ENCODE measurements at places on chromosomes 5 and 9.

DNA sequence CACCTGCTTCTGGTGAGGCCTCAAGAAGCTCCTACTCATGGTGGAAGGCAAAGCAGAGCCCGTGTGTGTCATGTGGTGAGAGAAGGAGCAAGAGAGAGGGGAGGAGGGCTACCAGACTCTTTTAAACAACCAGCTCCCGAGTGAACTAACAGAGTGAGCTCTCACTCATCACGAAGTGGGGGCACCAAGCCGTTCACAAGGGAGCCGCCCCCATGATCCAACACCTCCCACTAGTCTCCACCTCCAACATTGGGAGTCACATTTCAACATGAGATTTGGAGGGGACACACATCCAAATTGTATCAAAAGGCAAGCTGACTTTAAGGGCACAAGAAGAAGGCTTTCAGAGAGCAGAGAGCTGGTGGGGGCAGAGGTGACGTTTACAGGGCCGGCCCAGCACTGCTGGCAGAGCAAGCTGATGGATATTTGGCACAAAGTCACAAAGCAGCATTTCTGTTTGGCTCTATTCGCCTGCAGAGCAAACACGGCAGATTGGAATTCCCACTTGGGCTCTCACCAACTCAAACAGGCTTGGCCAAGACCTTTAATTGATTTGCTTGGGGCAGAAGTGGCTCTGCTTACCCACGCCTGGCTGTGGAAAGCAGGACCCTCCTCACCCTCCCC, 20.0 kb downstream of the PITX1 start:
- DNase-seq: no peak

DNA sequence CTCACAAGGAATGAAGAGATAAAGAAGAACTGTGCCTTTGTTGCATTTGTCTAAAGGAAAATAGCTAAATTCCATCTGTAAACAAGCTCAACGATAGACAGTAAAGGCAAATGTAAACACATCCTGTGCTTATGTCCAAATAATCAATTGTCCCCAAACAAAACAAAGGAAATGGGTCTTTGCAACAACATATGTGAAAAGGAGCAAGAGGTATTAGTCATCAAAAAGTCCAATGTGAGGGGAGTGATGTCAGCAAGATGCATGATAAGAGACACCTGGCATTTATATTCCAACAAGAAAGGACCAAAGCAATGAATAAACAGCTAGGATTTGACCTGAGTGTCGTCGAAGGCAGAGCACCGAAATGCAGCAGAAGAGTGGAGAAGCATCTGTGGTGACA, 209.1 kb downstream of the ASTN2 start:
- DNase-seq: no peak

- no peak for DNase-seq
These were observed 417.0 kb upstream of the TLE4 start for GRCh38 chr9:79154806-79155205.

DNA sequence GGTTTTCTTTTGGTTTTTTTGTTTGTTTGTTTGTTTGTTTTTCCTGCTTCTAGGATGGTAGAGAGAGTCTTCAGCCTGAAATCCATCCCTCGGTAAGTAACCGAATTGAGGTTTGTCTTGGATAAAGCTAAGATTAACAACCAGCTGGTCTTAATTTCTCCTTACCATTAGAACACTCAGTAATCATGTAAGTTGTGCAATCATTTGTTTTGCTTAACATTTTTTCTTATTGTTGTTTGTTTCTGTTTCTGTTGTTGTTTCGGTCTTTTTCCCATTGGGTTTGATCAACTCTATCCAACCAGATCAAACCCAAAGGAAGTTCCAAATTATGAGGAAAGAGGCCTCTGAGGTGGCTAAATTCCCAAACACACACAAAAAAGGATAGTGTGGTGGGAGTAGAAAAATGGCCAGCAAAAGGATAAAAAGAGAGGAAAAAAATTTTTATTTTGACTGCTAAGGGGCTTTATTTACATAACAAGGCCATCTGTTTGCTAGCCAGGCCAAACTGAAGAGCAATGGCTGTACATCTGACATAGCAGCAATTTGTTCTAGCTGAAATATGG, 49.6 kb upstream of the ANKRD31 start:
- DNase-seq: no peak

DNA sequence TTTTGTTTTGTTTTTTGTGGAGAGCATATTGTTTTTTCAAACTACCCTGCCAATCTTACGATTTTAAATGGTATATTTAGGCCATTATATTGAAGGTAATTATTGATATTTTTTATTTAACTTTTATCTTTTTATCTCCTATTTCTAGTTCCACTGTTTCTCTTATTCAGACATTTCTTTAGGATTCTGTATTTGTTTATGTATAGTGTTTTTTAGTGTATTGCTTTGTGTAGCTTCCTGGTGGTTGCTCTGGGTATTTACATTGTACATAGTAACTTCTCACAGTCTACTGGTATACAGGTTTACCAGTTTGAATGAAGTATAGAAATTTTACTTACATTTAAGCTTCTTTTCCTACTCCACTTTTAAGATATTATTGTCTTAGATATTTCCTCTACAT, 63.2 kb downstream of the ERCC6L2 start:
- DNase-seq: no peak

GRCh38 chr9:95504053-95504963, 12.5 kb downstream of the PTCH1 start:
- DNase-seq: no peak

DNA sequence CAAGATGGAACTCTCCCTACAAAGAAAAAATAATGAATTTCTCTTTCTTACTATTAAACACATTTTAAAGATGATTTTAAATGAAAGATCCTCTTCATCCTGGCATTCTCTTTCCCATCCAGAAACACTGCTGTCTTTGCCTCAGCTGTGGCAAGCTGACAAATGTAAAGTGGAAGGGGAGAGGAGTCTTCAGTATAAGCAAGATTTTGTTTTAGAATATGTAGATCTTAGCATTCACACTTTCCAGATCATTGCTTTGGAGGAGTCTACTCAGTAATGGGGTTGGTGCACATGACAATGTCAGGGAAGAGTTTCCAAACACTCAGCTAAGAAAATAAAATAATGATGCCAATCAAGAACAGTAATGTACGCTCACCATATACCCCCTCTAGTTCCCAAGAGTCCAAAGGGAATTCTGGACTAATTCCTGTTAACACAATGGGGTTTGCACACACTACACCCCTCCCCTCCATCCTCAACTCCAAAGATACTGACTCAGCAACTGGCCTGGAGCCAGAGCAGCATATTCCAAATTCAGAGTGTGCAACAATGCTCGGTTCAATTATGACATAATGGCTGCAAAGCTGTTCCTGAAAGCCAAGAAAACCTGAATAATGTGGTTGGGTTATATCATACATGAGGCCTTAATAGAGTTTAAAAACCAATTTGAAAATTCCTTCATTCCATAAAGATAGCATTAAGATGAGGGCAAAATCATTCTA, 4.6 kb downstream of the C5orf63 start:
- DNase-seq: no peak

DNA sequence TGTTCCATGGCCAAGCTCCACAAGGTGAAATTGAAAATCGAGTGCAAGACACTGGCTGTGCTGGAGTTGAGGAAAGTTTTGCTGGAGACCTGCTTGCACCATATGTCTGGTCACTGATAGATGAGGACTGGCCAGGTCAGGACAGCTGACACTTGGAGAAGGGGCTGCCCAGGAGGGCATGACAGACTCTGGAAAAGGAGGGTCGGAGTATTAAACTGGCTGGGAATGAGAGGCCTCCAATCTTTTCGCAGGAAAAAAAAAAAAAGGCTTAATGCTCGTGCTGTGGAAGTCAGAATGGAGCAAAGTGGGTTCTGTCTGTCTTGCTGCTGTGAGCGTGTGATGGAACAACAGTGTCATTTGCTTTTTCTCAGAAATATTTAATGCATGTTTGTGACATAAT, 5.5 kb downstream of the TENT4A start:
- DNase-seq: no peak

GRCh38 chr9:136087741-136088480, 7.2 kb downstream of the NACC2 start:
- no peak for DNase-seq

DNA sequence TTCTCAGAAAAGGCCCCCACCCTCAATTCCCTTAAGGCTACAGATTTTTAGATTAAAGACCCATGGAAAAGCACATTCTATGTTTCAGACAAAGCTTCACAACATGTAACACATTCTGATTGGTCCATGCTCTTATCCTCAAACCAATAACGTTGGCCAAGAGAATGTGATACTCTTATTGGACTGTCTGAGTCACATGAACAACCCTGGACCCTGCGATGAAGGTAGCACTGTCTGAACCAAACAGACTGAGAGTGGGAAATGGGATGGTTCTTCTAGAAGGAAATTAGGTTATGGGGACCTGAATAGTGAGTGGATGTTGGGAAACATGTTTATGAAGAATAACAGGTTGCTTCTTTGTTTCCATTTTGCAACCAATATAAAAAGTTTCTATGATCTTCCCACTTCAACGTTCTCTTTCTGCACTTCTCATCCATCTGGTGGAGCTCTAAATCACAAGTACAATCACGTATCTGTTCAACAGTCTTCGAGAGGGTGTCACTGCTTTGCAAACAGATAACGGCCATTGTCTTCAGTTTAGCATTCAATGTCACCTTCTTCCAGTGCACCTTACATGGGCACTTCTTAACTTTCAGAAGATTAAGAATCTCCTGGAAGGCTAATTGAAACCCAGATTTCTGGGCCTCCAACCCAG, 81.6 kb downstream of the PTCH1 start:
- no peak for DNase-seq

DNA sequence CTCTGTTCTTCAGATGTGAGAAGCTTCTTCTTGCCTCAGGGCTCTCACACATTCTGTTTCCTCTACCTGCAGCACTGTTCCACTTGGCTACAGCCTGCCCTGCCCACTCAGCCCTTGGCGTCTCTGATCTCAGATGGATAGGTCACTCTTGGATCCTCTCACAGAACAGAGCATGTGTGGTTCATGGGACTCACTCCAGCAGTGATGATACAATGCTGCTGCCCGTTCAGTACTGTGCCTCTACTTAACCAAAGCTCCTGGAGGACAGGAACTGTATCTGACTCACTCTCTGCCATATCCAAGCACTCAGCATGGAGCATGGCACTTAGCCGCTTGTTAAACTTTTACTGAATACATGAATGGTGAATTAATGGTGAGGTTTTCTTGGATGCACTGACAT, 3.4 kb upstream of the SPINK4 start:
- no peak for DNase-seq

DNA sequence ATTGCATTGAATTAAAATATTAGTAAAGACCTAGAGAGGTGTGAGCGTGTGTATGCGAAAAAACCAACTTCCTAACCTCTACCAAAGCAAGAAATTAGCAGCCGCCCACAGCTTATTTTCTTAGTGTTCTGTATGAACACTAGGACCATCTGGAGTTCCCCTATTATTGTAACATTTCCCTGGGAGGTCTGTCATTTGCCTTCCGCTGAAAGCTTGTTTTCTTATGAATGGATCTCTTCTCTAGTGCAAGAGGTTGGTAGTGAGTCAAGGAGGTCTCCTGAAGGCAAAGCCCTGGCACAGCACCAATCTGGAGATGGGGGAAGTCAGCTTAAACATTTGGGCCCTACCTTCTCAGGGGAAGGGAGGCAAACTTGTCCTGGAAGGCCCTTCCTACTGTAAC, 10.8 kb downstream of the TNFSF8 start:
- DNase-seq: peak; percentile 28

DNA sequence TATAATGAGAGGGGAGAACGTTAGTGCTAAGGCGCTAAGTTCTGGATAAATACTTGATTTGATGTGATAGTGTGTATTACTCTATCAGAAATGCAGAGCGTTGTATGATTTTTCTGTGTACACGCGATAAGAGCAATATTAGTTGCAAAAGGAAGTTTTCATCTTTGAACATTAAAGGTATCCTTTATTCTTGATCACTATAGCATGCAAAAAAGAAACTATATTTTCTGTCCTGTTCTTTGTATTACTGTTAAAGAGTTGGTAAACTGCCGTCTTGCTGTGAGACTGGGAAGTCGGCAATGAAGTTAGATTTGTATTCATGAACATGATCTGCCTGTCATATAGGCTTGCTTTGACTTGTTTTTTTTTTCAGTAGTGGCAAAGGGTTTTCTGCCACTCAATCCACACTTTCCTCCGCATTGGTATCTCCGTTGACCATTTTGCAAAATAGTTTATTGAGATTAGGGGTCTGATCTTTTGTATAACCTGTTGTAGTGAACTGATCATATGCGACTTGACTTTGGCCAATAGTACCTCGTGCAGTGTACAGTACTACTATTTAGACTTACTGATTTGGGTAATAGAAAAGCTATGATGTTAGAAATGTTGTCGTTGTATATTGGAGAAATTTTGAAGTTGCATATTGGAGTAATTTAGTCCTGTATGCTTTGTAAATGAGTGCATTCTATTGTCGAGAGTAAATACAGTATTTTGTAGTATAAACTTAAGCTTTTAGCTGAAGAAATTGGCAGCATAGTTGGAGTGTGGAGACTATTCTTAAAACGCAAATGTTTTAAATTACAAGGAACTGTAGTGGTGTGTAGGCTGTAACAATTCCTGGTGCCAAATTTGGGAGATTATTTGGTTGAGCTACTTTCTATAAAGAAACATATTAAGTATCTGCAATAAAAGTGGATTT, 1.7 kb downstream of the DENND4C start:
- no peak for DNase-seq

DNA sequence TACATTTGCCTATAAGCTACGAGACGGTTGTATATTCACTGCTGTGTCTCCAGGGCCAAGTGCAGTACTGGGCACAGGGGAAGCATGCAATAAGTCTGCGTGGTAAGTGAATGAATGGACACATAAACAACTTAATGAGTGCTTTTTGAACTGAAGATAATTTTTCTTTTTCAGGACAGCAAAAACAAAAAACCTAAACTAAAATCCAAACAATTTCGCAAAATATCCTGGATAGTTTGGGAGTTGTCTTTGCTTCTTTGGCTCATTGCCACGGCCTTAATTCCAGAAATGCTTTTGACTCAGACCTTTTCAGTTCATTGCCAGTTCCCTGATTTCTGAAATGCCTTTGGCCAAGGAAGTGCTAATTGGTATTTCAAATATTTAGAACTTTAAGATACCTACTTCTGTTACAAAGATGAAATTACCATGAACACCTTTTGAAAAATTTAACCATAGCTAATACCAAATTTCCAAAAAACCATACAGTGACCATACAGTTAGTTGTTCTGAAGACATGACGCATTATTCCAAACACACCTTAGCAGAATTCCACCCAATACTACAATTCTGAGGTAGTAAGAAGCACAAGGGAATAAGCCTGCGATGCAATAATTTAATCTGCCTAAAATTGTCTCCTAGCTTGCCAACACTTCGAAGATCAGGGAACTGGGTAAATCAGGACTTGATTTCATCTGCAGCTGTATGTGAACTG, 42.8 kb downstream of the TEK start:
- DNase-seq: no peak
